ENCODE measurements at places on chromosomes 2 and 18. TPM values are rescaled to one million over a fixed set of nuclear protein-coding genes. Genes with fewer than 3 reads are reported as not detected.

Gene DSG4
- not detected for total RNA-seq

Gene FKBP1B
- total RNA-seq = 64.5 TPM

Gene MARCHF4
- 18.5 TPM for total RNA-seq

Gene FAHD2A
- 21.9 TPM for total RNA-seq

Gene SKOR2
- total RNA-seq = not detected

Gene GATA6
- total RNA-seq = not detected

Gene HAAO
- total RNA-seq = 1.3 TPM

Gene IHH
- total RNA-seq = not detected

Gene TCF23
- not detected for total RNA-seq

Gene ZNF385B
- 18.2 TPM for total RNA-seq

Gene DHRS9
- 0.94 TPM for total RNA-seq

Gene KRTCAP3
- total RNA-seq = not detected

Gene TP53I3
- 17.2 TPM for total RNA-seq

Gene NRP2
- 37.9 TPM for total RNA-seq

Gene METTL8
- total RNA-seq = 22.2 TPM

Gene ASXL3
- total RNA-seq = 123 TPM

Gene KCNJ13
- total RNA-seq = 3.8 TPM

Gene PXDN
- total RNA-seq = 99.5 TPM

Gene LIPG
- 25.7 TPM for total RNA-seq

Gene AOX1
- total RNA-seq = 1.9 TPM

Gene PFN4
- total RNA-seq = 1.6 TPM

Gene DNAJC5G
- total RNA-seq = not detected

Gene SERPINB4
- not detected for total RNA-seq

Gene TYMS
- total RNA-seq = 7.5 TPM

Gene UGT1A3
- total RNA-seq = not detected

Gene MC4R
- 1.3 TPM for total RNA-seq

Gene VAMP8
- 0.94 TPM for total RNA-seq

Gene ANKRD62
- 0.63 TPM for total RNA-seq

Gene RAB31
- 19.7 TPM for total RNA-seq

Gene PROKR1
- total RNA-seq = 2.8 TPM

Gene GPBAR1
- total RNA-seq = not detected

Gene STON1
- total RNA-seq = 10.6 TPM

Measured in parietal lobe (tissue), 2 donors.